ENCODE measurements at places on chromosomes 3 and 15.

DNA sequence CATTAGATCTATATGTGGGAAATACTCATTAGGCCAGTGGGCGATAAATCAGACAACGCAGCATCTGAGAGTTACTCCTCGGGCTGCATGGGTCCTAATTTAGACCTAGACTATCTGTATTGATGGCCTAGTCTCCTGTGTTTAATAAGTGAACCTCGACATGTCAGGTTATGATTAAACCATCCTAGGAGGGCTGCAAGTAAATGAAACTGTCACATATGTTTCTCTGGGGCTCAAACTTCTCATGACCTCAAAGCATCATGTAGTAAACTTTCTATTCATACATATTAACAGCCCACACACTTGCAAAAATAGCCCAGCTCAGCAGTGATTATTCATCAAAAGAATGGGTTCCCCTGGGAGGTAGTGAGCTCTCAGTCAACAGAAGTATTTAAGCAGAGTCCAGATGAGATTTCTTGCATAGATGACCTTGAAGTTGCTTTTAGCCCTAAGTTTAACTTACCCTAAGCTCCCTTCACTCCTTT, 51.6 kb downstream of the RAB11A start:
- H3K27ac ChIP-seq: no peak overlapping the region
- H3K4me3 ChIP-seq: no peak overlapping the region
- H3K4me1 ChIP-seq: peaks cover 19% of the 10 kb centered on the region
- DNase-seq: no peak
- H3K27me3 ChIP-seq: no peaks in the 10 kb centered on the region

GRCh38 chr3:136694321-136694720, 57.9 kb downstream of the STAG1 start:
- H3K36me3 ChIP-seq: no peaks in the 10 kb centered on the region
- no peaks in the 10 kb centered on the region for H3K27me3 ChIP-seq

- no peak for DNase-seq
- H3K27ac ChIP-seq: no peak overlapping the region
- H3K27me3 ChIP-seq: no peaks in the 10 kb centered on the region
- H3K4me1 ChIP-seq: peaks cover 15% of the 10 kb centered on the region
- no peak overlapping the region for H3K4me3 ChIP-seq
- H3K36me3 ChIP-seq: no peaks in the 10 kb centered on the region
Measured at GRCh38 chr15:67822537-67823313, 2.6 kb upstream of the SKOR1 start.

DNA sequence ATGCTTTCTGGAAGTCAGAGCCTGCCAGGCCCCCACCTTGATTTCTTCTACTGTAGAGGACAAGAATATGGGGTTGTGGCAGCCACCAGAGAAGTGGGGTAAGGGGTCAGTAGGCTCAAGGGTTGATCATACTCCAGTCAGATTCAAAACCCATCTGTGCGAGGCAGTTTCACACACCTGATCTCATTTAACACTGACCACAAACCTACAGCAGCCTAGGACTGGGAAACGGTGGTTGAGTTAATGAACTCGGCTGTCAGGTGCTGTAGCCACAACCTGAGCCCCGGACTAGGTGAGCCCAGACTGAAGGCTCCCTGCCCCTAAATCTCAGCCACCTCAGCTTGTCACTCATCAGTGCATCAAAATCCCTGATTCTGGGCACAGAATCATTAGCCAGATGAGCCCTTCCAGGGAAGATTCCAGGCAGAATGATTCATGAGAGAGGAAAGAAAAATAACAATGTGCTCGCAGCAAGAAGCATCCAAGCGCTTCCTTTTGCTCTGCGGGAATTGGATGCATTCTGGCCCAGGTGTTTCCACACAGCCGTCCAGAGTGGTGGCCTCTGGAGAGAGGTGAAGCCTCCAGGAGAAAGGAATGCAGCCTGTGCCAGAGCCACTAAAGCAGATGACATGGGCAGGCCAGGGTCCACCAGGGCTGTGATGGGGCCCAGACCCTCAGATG, 102.1 kb downstream of the SRGAP3 start:
- no peaks in the 10 kb centered on the region for H3K27me3 ChIP-seq
- no peaks in the 10 kb centered on the region for H3K4me1 ChIP-seq
- H3K36me3 ChIP-seq: no peaks in the 10 kb centered on the region
- no peak overlapping the region for H3K27ac ChIP-seq
- no peak for DNase-seq

DNA sequence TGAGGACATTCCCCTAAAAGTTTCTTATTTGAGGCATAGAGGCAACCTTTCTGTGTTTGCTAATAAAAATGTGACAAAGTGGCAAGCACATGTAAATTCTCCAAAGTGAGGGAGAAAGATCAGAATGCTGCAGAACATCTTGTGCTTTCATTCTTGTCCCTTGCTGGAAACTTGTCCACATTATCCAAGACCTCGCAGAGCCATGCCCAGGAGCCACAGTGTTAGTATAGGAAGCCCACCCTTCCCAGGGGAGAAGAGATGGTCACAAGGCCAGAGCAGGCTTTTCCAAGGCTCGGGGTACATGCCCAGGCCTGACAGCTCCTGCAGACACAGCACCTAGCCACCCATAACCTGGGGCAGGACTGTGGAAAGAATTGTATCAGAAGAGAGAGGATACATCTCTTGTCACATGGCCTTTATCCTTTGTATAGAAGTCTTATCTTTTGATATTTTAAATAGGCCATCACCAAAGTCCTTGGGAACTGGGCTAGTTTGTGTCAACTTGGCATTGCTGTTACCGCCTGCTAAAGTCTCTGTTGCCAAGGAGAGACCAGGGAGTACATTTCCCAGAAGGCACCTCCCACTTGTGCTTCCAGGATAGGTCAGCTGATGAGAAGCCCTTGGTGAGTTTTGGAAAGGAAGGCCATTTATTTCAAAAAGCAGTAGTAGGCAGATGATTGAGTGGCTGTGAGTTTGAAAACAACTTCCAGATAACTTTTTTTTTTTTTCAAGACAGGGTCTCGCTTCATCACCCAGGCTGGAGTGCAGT, 10.5 kb downstream of the DLEC1 start:
- no peak overlapping the region for H3K4me3 ChIP-seq
- peaks cover 30% of the 10 kb centered on the region for H3K4me1 ChIP-seq
- no peaks in the 10 kb centered on the region for H3K27me3 ChIP-seq
- peak overlapping the region; percentile 78 for H3K27ac ChIP-seq

GRCh38 chr3:61876797-61877196, 315.4 kb downstream of the PTPRG start:
- H3K4me1 ChIP-seq: no peaks in the 10 kb centered on the region
- H3K4me3 ChIP-seq: no peak overlapping the region
- no peak for DNase-seq
- no peaks in the 10 kb centered on the region for H3K27me3 ChIP-seq
- H3K27ac ChIP-seq: no peak overlapping the region
- H3K36me3 ChIP-seq: no peaks in the 10 kb centered on the region
